ENCODE measurements at places on chromosomes 1 and 21.

DNA sequence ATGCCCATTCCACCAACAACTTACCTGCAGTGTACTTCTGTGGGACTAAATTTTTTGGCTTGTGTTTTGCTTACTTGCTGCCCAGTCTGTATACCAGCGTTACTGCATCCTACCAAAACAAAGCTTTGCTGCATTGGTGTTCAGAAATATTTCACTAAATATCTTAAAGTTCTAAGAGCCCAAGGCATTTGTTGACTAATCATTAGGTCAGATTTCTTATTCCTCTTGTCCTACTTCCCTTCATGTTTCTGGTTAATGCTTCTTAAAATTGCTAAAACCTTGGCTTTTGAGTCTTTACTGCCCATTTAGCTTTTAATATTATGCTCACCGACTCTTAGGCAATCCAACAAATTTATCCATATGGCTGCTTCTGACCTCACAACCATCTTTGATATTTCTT, 161.8 kb downstream of the DPYD start:
- DNase-seq, result no peak

GRCh38 chr1:14809191-14809981, 210.9 kb downstream of the KAZN start:
- DNase-seq, result no peak

DNA sequence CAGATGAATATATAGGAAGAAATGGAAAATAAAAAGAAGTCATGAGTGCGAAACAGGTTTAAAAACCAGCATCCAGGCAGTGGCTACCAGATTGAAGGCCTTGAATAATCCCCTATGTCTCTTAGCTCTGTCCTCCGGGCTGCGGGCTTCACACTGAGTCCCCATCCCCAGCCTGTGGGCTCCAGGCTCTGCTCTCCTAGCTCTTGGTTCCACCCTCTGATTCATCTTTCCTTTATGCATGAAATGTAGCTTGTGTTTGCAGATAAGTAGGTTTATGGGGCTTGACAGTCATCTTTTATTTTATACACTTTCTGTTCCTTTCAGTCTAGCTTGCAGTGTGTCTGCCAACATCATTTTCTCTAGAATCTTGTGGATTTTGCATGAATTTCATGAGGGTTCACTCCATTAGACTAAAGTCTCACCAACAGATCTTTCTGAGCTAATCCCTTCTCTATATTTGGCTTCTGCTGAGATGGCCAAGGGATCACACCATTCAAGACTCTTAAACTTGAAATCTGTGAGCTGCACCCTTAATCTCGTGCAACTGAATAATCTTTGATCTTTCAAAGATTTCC, 174.5 kb downstream of the PLPPR4 start:
- DNase-seq, result no peak

DNA sequence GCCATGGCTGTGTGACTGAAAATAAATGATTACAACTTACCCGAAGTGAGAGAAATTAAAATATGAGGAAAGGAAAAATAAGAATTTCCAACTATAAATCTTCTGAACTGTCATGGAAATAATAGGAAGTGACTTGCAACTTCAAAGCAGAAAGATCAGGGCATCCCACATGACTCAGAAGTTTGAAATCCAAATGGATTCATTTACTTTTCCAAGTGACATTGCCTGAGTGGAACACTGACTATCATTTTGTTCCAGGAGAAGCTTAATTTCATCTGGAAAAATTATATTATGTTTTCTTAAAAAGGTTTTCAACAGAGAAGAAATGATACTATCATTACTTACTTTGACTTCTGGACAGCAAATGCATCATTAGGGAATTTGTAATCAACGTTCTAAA, 110.8 kb downstream of the GREM2 start:
- DNase-seq, result no peak

DNA sequence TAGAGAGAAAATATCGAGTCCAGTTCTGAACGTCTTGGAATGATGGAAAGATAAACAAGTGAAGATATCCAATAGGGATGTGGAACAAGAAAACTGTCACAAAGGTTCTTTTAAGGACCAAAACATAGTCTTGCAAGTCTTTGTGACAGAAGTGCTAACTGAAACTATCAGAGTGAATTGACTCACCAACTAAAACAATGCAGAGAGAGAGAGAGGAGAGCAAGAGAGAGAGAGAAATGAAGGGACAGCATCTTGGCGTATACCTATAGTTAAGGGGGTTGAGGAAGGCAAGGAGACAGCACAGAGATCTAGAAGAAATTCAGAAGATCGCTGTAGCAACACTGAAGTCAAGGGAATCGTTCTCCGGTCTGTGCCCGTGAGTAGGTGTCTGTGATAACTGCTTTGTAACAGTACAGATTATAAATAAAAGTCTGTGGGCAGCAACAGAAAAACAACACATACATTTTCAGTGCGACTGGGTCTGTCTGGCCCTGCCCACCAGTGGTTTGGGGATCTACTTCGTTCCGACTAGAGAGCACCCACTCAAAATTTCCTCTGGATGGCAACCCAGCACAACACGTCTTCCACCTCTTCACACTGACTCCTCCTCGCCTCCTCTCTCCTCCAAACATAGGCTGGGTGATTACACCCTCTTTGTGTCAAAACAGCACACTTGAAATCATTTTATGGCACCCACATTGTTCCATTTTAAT, 4.8 kb upstream of the COA6 start:
- DNase-seq, result no peak

DNA sequence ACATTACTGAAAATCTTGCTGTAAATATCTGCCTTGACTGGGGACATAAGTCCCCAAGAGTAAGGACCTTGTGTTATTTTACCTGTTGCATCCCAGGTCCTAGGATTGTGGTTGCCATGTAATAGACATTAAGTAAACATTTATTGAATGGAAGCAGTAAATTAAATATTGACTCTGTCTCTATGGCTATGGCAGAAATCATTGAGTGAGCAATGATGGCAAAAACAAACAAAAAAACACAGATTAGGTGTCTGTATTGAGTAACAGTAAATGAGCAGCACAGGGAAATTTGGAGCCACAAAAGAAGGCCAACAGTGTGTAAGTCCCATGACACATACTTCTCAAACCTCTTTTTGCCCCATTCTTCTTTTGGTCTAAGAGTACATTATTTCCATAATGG, 240.4 kb downstream of the NFIA start:
- DNase-seq, result no peak

GRCh38 chr1:170593173-170594011, 61.4 kb downstream of the GORAB start:
- no peak for DNase-seq

- peak; percentile 2 for DNase-seq
Measured at GRCh38 chr1:175602026-175602585, 141.3 kb downstream of the TNR start.

DNA sequence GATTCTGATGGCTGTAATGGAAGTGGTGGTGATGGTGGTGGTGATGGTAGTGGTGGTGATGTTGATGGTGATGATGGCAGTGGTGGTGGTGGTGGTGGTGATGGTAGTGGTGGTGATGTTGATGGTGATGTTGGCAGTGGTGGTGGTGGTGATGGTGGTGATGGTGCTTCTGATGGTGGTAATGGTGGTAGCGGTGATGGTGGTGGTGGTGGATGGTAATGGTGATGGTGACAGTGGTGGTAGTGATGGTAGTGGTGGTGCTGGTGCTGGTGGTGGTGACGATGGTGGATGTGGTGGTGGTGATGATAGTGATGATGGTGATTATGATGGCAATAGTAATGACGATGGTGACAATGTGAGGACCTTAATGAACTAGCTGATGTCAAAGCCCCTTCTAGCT, 35.6 kb upstream of the LRRC3 start:
- DNase-seq, result no peak

DNA sequence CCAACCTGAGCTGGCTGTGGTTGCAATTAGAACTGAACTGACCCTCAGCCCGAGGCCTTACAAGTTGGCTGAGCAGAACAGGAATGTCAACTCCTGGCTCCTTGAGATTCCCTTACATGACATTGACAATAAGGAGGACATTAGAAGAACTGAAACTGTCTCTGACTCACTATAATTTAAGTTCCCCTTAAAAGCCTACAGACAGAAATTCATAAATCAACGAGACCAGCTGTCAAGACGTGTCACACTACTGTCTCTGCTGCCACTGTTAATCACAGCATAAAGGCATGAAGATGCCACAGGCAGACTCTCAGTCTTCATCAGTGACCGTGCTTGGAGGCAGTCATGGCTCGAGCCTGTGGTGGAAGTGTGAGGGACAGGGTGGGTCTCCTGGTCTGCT, 168.8 kb downstream of the GABPA start:
- DNase-seq, result no peak

DNA sequence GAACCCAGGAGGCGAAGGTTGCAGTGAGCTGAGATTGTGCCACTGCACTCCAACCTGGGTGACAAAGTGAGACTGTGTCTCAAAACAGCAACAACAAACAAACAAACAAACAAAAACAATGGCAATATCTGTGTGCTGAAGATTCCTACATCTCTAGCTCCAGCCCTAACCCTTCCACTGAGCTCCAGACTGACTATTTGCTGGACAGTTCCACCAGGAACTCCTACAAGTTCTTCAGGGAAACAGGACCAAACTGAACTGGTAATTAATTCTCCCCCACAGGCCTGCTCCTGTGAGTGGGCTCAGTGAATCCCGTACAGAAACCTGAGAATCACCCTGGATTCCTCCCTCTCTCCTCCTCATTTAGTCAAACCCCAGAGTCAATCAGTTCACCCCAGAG, 1.5 kb downstream of the SERPINC1 start:
- DNase-seq, result no peak

DNA sequence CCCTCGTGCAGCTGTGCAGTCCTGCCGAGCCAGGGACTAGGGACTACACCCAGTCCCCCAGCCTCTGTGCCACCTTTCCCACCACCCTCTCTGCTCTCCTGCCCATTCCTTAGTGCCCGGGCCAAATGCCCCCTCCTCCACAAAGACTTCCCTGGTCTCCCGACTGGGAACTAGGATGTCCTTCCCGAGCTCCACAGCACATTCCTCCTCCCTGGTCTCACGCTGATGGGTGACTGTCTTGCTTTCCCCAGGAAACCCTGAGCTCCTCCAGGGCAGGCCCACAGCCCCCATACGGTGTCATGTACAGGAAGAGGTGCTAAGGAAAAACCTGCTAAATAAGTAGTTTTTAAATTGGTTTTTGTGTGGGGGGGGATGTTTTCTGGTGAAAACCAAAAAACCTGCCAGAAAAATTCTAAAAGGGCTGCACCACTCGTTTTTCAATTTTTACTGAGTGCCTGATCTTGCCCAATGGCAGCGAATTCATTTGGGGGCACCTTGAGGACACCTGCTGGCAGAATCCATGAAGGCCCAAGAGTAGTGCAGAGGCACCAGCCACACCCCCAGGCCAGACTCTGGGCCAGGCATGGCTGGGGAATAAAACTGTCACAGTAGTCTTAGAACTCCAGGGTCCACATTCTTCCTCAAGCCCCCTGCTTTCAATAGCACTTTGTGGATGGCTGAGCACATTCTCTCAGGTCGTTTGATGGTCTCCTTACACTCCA, 50.4 kb downstream of the GLIS1 start:
- DNase-seq, result no peak

DNA sequence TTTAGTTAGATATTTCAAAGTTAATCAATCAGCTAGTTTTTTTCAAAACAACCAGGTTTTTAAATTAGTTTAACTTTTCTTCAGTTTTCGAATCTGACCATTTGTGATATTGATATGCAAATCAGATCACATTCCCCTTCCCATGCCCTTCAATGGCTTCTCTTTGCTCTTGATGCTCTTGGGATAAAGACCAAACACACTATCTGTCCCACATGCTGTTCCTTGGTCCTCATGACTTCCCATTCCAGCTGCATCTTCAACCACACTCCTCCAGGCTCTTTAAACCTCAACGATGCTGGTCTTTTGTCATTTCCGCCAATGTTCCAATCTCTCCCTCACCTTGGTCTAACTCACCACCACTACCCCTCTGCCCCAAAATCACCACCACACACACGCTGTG, 285.8 kb downstream of the LMX1A start:
- DNase-seq, result no peak

DNA sequence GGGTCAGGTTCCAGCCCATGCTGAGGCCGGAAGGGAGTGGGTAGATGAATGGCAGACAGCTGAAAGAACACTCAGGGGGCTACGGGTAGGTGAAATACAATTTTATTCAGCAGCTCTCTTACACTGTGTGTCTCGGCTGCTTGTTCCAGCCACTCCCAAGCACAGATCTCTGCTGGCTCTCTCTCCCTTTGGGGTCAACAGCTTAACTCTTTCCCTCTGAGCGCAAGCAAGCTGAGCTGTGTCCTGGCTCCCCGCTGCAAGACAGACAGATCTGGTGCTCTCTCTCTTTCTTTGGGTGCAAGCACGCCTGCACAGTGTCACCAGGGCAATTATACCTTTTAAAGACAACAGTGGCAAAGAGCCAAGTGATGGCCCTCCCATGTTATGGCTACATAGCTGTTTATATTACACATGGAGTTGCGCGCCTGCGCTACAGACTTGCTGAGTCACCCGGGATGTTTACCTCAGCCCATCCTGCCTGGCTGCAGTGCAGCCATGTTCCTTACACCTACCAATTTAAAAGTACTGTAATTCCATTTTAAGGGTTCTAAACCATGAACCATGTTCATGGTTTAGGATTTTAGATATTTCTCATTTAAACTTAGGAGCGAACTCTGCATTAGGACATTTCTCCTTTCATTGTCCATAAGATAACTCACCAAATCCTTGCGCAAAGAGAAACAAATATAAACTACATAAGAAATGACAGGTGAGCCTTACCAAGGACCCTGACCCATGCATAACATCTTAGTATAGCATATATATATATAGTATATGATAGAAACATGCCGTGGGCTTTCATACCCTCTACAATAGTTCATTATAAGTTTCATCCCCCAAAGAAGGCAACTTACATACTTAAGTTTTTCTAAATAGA, 396.5 kb downstream of the SMYD3 start:
- peak; percentile 70 for DNase-seq

GRCh38 chr21:15617964-15618363, 111.8 kb upstream of the USP25 start:
- DNase-seq, result peak; percentile 72

DNA sequence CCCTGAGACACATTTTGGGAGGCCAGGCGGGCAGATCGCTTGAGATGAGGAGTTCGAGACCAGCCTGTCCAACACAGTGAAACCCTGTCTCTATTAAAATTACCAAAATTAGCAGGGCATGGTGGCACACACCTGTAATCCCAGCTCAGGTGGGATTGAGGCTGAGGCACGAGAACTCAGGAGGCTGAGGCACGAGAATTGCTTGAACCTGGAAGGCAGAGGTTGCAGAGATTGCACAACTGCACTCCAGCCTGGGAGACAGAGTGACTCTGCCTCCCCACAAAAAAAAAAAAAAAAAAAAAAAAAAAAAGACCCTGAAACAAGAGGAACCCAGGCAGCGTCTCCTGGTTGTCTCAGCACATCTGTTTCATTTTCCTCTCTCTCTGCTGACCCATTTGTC, 24.2 kb downstream of the PGM1 start:
- DNase-seq, result no peak

- DNase-seq, result peak; percentile 28
Measured at GRCh38 chr21:17501107-17502006, 11.5 kb upstream of the CXADR start.

DNA sequence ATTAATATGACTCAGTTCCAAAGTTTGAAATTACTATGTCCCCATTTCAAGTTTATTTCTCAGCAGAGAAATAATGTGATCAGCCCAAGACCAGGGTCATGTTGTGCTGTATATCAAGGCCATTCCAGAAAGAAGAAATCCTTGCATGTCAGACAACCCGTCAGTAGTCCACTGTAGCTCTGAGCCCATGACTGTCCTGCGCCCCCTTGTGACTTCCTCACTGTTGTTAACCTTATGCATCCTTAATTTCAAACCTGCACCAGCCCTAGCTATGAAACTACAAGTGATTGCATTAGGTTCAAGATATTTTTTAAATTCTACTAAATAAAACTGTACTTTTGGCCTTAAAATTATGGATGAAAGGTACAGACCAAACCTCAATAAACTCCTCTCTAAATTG, 133.0 kb downstream of the LRRC7 start:
- DNase-seq, result peak; percentile 8

GRCh38 chr1:160836561-160836960, 26.1 kb downstream of the CD244 start:
- DNase-seq, result no peak

Data from astrocyte of the spinal cord (primary cell).